ENCODE measurements at places on chromosomes 12 and 14. TPM values are rescaled to one million over a fixed set of nuclear protein-coding genes. Genes with fewer than 3 reads are reported as not detected.
A peak's percentile ranks its signal among the peaks of the same experiment; 100 is the strongest.

- peaks cover 4% of the 10 kb centered on the region for H3K27me3 ChIP-seq
- no peaks in the 10 kb centered on the region for H3K36me3 ChIP-seq
Measured at GRCh38 chr14:98909251-98909944, 362.6 kb downstream of the BCL11B start.

DNA sequence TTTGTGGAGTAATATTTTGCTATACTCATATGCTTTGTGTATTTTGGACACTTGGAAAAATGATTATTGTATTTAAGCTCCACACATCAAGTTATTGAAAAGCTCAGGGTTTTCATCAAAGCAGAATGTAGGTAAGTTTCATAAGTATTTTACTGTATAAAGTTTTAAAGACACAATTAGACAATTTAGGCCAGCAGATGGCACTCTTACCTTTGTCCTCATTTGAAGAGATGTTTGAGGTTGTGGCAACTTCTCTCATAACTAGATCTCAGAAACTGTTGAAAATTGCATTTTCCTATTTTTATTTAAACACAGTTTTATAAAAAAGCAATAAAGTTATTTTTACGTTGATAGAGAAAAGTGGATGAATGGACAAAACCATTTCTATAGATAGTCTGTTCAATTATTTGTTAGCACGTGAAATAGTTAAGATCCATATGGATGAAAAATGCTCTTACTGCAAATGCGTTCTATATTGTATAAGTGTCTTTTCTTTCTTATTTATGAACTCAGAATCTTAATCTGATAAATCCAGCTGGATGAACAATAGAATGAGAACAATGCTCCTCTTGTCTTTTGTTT lies 300.0 kb downstream of the AEBP2 start:
- H3K27ac ChIP-seq: no peak overlapping the region
- no peak overlapping the region for H3K4me3 ChIP-seq
- H3K27me3 ChIP-seq: no peaks in the 10 kb centered on the region
- DNase-seq: no peak
- H3K36me3 ChIP-seq: no peaks in the 10 kb centered on the region
- H3K4me1 ChIP-seq: no peaks in the 10 kb centered on the region

DNA sequence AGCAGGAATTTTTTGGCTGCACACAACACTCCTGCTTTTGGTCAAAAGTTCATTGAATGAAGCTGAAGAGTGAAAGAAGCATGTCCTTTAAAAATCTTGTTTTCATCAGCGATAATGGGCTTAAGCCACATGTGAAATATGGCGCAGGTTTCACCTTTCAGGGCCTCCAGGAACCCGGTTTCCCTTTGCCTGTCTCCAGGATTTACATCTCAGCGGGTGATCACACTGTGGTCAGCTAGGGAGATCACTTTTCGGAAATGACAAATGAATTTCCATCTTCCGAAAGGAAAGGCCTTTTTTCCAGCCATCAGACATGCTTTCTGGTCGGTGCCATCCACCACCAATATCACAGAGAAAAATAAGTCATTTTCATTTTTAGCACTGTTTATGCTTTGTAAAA lies 727.1 kb upstream of the TBX3 start:
- H3K4me1 ChIP-seq: no peaks in the 10 kb centered on the region
- H3K27me3 ChIP-seq: no peaks in the 10 kb centered on the region
- no peak overlapping the region for H3K4me3 ChIP-seq

- H3K27ac ChIP-seq: peak overlapping the region; percentile 60
- no peaks in the 10 kb centered on the region for H3K36me3 ChIP-seq
- no peak for DNase-seq
- H3K4me1 ChIP-seq: peaks cover 5% of the 10 kb centered on the region
- H3K27me3 ChIP-seq: no peaks in the 10 kb centered on the region
- H3K4me3 ChIP-seq: no peak overlapping the region
Measured at GRCh38 chr12:24534622-24535021, 414.3 kb downstream of the BCAT1 start.

GRCh38 chr12:105748806-105749600 lies 389.8 kb downstream of the NUAK1 start:
- no peak overlapping the region for H3K27ac ChIP-seq
- H3K4me3 ChIP-seq: no peak overlapping the region
- no peaks in the 10 kb centered on the region for H3K27me3 ChIP-seq
- no peaks in the 10 kb centered on the region for H3K4me1 ChIP-seq

DNA sequence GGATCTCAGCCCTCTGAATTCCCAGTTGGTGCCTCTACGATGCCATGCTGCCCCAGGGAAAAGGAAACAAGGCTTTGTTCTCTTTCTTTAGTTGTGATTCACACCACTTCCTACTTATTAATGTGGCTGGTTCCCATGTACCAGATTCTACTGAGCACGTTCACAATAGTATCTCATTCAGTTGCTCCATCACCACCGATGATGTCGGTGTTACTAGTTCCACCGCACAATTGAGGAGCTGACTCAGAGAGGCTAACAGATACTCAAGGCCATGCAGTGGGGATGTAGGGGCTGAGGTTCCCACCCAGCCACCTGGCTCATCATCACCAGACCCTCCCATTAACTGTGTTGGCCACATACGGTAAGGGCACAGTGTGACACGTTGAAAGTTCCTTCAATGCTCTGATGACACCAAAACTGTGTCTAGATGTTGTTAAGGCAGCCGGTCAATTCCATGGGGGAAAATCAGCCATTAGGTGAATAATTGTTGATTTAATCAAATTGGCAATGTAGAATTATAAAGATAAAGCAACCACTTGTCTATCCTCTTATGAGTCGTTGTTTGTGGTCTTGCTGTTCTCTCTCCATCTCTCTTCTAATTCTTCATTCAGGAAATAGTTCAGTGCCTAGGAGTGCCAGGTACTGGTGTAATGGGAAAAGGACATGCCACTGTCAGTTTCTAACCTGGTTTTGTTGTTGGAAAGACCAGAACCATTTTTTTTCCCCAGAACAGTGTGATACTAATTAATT lies 244.2 kb upstream of the CRY1 start:
- no peak for DNase-seq
- H3K27me3 ChIP-seq: no peaks in the 10 kb centered on the region
- H3K36me3 ChIP-seq: no peaks in the 10 kb centered on the region
- H3K4me1 ChIP-seq: no peaks in the 10 kb centered on the region

DNA sequence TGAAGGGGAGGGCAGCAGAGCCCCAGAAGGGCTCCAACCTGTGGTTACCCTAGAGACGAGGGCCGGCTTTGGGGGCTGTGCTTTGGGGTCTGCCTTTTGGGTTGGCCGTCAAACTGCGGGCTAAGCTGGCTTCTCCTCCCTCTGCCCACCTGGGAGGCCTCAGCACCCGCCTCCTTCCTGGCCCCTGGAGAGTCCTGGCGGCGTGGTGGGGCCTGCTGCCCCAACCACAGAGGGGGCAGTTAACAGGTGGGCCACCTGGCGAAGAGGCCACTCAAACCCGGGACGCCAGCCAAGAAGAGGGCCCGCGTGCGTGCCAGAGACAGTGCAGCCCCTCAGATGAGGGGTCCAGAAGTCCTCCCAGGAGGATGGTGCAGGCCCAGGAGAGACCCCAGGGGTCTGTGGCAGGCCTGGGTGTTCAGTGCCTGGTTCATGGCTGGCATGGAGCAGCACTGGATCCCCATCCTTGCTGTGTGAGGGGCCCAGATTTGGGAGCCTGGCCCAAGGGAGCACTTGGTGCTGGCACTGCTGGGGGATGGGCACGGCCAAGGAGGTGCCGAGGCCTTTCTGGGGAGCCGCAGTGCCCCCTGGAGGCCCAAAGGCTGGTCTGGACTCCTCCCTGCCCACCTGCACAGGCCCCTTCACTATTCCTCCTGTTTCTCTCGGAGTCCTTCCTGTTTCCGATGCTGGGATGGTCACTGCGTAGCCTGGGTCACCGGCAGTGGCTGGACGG lies 48.8 kb downstream of the LRCOL1 start:
- no peaks in the 10 kb centered on the region for H3K36me3 ChIP-seq
- no peak for DNase-seq
- H3K4me1 ChIP-seq: peaks cover 10% of the 10 kb centered on the region
- H3K27ac ChIP-seq: no peak overlapping the region
- no peaks in the 10 kb centered on the region for H3K27me3 ChIP-seq

- no peak overlapping the region for H3K4me3 ChIP-seq
- no peak overlapping the region for H3K27ac ChIP-seq
- no peaks in the 10 kb centered on the region for H3K27me3 ChIP-seq
- no peak for DNase-seq
- H3K4me1 ChIP-seq: no peaks in the 10 kb centered on the region
- H3K36me3 ChIP-seq: no peaks in the 10 kb centered on the region
Measured at GRCh38 chr12:32765906-32766305, 10.2 kb upstream of the YARS2 start.

DNA sequence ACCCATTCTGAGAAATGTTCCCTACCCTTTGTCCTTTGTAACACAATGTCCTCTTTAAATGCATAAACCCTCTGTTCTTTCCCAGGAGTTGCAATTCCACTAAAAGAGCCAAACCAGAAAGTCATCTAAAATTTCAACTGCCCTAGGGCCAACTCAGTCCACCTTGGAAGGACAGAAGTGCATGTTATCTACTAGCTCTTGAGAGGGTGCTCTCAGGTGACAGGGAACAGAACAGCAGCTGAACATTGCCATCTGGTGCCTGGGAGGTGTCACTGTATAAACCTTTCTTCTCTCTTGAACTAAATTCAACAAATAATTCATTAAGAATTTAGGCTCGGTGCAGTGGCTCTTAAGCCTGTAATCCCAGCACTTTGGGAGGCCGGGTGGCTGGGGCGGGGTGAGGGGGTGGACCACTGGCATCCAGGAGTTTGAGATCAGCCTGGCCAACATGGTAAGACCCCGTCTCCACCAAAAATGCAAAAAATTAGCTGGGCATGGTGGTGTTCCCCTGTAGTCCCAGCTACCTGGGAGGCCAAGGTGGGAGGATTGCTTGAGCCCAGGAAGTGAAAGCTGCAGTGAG lies 10.3 kb upstream of the FERMT2 start:
- H3K36me3 ChIP-seq: no peaks in the 10 kb centered on the region
- H3K4me1 ChIP-seq: no peaks in the 10 kb centered on the region
- DNase-seq: no peak

DNA sequence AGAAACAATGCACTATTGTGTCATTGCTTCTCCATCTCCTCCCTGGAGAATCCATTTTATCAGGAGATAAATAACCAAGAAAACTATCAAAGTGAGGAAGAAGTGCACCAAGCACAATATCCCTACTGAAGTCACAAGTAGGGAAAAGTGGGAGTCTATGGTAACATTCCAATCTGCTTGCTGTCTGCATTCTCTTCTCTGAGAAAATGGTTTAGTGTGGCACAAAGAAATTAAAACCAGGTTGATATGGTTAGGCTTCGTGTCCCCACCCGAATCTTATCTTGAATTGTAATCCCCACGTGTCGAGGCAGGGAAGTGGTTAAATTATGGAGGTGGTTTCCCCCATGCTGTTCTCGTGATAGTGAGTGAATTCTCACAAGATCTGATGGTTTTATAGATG lies 209.7 kb downstream of the PRKD1 start:
- H3K27me3 ChIP-seq: no peaks in the 10 kb centered on the region
- H3K4me1 ChIP-seq: no peaks in the 10 kb centered on the region
- no peak overlapping the region for H3K27ac ChIP-seq
- no peaks in the 10 kb centered on the region for H3K36me3 ChIP-seq
- H3K4me3 ChIP-seq: no peak overlapping the region
- no peak for DNase-seq

- H3K4me1 ChIP-seq: no peaks in the 10 kb centered on the region
- no peak overlapping the region for H3K4me3 ChIP-seq
- no peaks in the 10 kb centered on the region for H3K36me3 ChIP-seq
- no peak overlapping the region for H3K27ac ChIP-seq
- DNase-seq: no peak
- no peaks in the 10 kb centered on the region for H3K27me3 ChIP-seq
Measured at GRCh38 chr14:85191986-85192385, 338.0 kb upstream of the FLRT2 start.

GRCh38 chr14:30596935-30597334 lies 25.2 kb upstream of the SCFD1 start:
- no peak overlapping the region for H3K4me3 ChIP-seq
- H3K4me1 ChIP-seq: no peaks in the 10 kb centered on the region
- H3K27ac ChIP-seq: no peak overlapping the region

DNA sequence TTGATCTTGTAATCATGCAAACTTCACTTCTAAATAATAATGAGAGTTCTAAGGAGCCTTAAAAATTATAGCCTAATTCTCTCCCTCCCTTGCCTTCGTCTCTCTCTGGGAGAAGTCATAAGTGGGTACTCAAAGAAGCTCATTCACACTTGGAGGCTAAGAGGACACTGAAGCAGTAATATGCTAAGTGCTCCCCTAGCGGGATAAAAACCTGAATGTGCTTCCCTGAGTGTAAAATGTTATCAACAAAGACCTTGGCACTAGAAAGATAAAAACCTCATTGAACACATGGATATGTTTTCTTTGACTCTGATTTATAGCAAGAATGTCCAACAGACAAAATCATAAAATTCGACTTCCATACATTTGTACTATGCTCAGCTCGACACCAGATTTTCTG lies 337.9 kb upstream of the NOVA1 start:
- H3K27ac ChIP-seq: no peak overlapping the region
- H3K4me1 ChIP-seq: no peaks in the 10 kb centered on the region
- H3K36me3 ChIP-seq: no peaks in the 10 kb centered on the region
- H3K27me3 ChIP-seq: no peaks in the 10 kb centered on the region
- DNase-seq: no peak

- peaks cover 42% of the 10 kb centered on the region for H3K4me1 ChIP-seq
- no peaks in the 10 kb centered on the region for H3K27me3 ChIP-seq
- peak overlapping the region; percentile 21 for H3K4me3 ChIP-seq
Measured at GRCh38 chr12:49345051-49345824, 1.4 kb upstream of the DNAJC22 start.

GRCh38 chr12:45591635-45592034 lies 137.9 kb upstream of the ARID2 start:
- no peak overlapping the region for H3K4me3 ChIP-seq
- no peaks in the 10 kb centered on the region for H3K36me3 ChIP-seq
- H3K27me3 ChIP-seq: no peaks in the 10 kb centered on the region
- H3K27ac ChIP-seq: no peak overlapping the region
- DNase-seq: no peak
- H3K4me1 ChIP-seq: peaks cover 3% of the 10 kb centered on the region

- no peak for DNase-seq
- H3K27ac ChIP-seq: no peak overlapping the region
- no peaks in the 10 kb centered on the region for H3K36me3 ChIP-seq
- no peak overlapping the region for H3K4me3 ChIP-seq
- H3K27me3 ChIP-seq: no peaks in the 10 kb centered on the region
Measured at GRCh38 chr14:33307691-33308251, 369.1 kb downstream of the NPAS3 start.

- peaks cover 13% of the 10 kb centered on the region for H3K4me1 ChIP-seq
- DNase-seq: no peak
- no peaks in the 10 kb centered on the region for H3K27me3 ChIP-seq
- no peak overlapping the region for H3K4me3 ChIP-seq
- H3K36me3 ChIP-seq: no peaks in the 10 kb centered on the region
- H3K27ac ChIP-seq: no peak overlapping the region
Measured at GRCh38 chr12:650983-651382, 12.3 kb downstream of the NINJ2 start.

GRCh38 chr12:106081606-106082005 lies 57.1 kb downstream of the NUAK1 start:
- H3K36me3 ChIP-seq: no peaks in the 10 kb centered on the region
- no peak overlapping the region for H3K27ac ChIP-seq
- H3K4me3 ChIP-seq: no peak overlapping the region
- DNase-seq: no peak
- no peaks in the 10 kb centered on the region for H3K4me1 ChIP-seq
- no peaks in the 10 kb centered on the region for H3K27me3 ChIP-seq

The KLHDC1 gene
- 3.2 TPM for polyA plus RNA-seq

The CCDC38 gene
- polyA plus RNA-seq: 0.61 TPM

The SLC15A4 gene
- polyA plus RNA-seq: 9.6 TPM

The PGAM5 gene
- 25.4 TPM for polyA plus RNA-seq

The TBX3 gene
- polyA plus RNA-seq: 26.8 TPM
